ENCODE measurements at places on chromosomes 7 and 10.
A peak's percentile ranks its signal among the peaks of the same experiment; 100 is the strongest.

- DNase-seq = no peak
These were observed 27.5 kb downstream of the LRGUK start for GRCh38 chr7:134154581-134155130.

DNA sequence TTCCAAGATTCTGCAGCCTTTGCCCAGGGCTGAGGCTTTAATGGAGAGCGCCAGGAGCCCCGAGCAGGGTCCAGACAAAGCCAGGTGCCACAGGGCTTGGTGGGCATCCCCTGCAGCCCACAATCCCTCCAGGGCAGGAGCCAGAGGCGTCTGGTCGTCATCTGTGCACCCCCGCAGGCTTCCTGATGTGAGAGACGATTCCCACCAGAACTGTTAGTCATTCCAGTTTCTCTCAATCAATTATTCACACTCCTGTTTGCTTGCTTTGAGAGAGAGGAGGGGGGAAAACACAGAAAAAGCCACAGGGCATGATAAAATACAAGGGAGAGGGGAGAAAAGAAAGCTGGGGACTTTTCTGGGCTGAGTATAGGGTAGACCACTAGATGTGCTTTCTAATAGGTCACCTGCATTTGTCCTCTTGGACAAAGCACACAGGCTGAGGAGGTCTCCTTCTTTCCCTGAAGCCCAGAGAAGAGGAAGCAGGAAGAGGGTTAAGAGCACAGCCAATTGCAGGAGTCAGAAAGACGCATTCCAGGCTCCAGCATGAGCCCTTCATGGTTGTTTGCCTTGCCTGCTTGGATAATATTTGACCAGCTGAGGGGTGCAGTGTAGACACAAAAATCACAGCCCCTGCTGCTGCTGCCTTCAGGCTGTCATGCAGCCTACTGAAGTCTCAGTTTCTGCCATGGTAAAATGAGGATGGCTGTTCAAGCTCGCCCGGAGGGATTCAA is 194.4 kb downstream of the PLXNA4 start:
- no peak for DNase-seq

DNA sequence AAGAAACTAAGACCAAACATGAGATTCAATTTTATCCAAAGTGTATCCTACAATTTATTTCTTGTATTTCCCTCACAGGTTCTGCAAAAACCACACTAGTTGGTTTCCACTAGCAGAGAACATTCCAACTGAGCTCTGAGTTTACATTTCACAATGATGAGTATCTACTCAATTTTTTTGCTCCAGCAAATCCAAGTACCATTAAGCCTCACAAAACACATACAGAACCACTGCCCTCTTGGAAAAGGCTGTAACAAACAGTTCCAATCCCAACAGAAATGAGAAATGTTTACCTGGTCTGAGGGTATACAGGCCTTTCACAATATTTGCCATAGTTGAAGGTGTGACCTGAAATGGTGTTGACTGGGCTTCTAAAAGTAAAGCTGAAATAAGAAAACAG is 59.9 kb downstream of the CACUL1 start:
- no peak for DNase-seq

DNA sequence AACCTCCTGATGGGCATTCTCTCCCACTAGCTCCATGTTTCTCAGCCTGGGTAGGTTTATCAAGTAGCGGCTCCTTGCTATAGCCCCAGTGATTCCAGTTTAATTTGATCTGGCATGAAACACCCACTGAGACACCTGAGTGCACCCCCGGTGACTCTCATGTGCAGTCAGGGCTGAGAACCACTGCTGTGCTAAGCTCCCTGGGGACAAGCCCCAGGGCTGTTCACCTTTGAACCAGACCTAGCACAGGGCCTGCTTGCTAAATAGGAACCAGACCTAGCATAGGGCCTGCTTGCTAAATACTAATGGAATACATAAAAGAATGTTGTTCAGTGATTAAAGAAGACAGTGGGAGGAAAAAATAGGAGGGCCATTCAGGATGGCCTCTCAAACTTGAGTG is 167.6 kb downstream of the JAZF1 start:
- DNase-seq = no peak

DNA sequence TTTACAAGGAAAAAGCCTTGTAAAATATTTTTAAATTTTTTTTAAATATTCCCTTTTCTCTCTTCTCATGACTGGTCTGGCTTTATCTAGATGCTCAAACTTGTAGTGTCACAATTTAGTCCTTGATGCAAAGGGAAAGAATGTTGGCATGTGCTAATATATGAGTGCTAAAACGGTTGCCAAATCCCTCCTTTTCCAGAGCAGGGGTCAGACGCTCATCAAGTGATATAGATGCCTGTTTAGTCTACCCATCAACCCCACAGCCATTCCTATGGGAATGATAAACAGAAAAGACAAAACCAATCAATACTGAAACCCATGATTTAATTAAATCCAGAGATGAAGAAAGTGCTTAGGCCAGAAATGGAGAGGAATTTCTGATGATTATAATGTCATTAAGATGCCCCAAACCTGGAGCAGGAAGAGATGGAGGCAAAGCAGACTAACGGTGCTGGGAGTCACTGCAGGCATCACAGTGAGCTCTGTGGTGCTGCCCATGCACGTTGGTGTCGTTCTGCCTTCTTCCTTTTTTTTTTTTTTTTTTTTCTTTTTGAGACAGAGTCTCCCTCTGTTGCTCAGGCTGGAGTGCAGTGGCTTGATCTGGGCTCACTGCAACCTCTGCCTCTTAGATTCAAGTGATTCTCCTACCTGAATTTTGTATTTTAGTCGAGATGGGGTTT is 210.1 kb upstream of the STK17A start:
- no peak for DNase-seq

DNA sequence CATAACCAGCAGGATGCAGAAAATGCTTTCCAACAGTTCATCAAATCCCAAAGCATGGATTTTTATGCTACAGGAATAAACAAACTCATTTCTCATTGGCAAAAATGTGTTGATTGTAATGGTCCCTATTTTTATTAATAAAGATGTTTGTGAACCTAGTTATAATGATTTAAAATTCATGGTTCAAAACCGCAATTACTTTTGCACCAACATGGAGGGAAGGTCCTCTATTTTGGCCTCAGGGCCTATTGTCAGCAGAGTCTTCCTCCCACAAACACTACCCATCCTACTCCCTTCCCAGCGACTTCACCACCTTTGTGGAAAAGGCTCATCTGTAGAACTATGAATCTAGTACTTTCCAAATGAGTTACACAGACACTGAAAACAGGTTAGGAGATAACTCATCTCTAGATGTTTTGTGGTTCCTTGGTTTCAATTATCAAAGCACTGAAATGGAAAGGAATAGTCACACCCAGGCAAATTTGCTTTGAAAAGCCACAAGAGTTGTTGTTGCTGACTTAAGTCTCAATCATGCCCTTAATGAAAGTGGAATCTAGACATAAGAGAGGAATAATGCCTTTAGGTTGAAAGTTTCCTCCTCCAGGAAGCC is 59.4 kb upstream of the FRMD4A start:
- no peak for DNase-seq

GRCh38 chr10:98096316-98096715 is 38.1 kb upstream of the R3HCC1L start:
- DNase-seq = no peak

GRCh38 chr7:101867265-101867664 is 49.8 kb downstream of the CUX1 start:
- no peak for DNase-seq

GRCh38 chr7:970744-971143 is 4.6 kb downstream of the COX19 start:
- no peak for DNase-seq

- no peak for DNase-seq
These were observed 776.1 kb downstream of the MAGI2 start for GRCh38 chr7:78677391-78677790.

- DNase-seq = no peak
These were observed 149.4 kb upstream of the KCND2 start for GRCh38 chr7:120123528-120123927.

GRCh38 chr7:37201003-37201875 is 247.4 kb downstream of the ELMO1 start:
- peak; percentile 1 for DNase-seq

DNA sequence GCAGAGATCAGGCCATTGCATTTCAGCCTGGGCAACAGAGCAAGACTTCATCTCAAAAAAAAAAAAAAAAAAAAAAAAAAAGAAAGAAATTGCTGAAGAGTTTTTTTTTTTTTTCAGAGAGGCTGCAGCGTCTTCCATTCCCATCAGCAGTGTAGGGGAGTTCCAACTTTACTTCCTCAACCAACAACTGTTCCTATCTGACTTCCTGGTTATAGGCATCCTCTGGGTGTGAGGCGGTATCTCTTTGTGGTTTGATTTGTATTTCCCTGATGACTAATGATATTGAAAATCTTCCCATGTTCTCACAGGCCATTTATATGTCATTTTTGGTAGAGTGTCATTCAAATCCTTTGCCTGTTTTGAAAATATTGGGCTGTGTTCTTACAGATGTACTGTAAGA is 40.2 kb downstream of the PRTFDC1 start:
- no peak for DNase-seq

DNA sequence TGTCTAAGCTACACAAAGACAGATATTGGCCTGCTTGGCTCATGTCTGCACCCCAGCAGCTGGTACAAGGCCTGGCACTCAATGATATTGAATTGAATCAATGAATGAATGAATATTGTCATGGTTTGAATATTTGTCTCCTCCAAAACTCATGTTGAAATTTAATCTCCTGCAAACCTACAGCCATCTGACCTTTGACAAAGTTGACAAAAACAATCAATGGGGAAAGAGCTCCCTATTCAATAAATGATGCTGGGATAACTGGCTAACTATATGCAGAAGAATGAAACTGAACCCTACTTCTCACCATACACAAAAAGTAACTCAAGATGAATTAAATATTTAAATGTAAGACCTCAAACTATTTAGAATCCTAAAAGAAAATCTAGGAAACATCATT is 144.7 kb downstream of the CYP26A1 start:
- DNase-seq = no peak

DNA sequence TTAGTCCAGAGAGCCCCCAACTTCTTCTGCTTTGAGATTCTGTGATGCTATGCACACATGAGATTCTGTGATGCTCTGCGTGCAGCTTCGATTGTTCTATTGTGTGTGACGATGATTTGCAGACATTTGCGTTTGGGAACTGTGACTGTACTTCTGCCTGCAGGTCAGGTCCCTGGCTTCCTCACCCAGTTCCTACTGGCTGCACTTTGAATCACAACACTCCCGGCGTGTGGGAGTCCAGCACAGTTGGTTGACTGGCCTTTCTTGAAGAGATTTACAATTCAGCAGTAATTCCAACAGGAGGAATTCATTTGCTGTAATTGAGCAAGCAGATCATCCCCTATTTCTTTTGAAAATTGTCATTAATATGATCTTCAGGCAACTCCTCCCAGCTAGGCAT is 252.2 kb upstream of the YAE1 start:
- DNase-seq = no peak

- no peak for DNase-seq
These were observed 233.4 kb downstream of the ZMYND11 start for GRCh38 chr10:368579-369220.

GRCh38 chr10:69043931-69044531 is 43.9 kb upstream of the SRGN start:
- DNase-seq = no peak

DNA sequence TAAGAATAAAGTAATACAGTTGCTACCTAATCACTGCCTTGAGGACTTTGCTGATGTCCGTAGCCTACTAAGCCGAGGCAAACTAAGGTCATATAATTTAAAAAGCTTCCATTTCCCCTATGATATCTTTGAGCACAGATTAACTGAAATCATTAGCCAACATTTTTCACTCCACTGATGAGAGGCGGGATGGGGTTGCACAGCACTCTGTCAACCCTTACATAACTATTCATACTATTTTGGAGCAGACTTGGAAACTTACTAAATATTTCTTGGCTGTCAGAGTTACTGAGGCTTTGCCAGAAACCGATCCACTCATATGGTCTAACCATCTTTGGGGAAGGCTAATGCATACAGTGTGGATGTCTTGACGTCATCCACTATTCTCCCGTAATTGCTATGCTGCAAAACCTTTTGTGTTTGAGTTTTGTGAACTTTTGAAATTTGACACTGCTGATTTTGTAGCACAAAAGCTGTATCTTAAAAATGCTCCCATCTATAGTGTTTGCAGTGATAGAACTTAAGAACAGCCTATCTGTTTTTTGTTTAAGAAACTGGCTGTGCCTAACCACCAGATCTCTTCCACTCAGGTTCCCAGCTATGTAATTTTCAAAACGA is 248.7 kb downstream of the TSPAN12 start:
- no peak for DNase-seq

- no peak for DNase-seq
These were observed 992.2 kb downstream of the PCDH15 start for GRCh38 chr10:53808677-53809372.

DNA sequence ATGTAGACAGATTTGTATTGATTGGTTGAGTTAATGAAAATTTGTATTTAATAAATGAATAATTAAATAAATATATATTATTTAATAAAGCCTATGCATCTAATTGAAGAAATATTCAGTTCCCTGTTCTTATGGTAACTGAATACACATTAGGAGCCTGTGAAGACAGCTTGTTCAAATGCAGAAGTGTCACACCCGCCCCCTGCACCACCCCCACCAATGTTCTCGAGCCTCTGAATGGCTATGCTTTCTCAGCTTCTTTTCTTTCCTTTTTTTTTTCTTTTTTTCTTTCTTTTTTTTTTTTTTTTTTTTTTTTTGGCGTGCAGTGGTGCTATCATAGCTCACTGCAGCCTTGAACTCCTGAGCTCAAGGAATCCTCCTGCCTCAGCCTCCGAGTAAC is 38.3 kb upstream of the PARD3 start:
- DNase-seq = no peak

DNA sequence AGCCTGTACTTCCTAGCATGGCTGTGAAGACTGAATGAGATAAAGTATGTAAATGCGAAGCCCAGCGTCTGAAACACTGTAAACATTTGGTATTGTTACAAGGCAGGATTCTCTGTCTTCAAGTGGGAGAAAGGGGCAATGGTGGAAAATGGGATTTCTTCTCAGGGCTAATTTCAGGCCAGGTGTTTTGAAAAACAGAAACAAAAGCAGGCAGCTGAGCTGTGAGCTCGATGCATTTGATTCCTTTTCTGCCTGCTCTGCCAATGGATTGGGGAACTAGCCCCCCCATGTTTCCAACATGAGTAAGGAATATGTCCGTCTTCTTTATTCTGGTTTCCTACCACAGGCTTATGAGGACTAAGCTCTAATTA is 732.1 kb upstream of the AUTS2 start:
- DNase-seq = no peak

GRCh38 chr7:37342176-37342687 is 106.4 kb downstream of the ELMO1 start:
- no peak for DNase-seq

- no peak for DNase-seq
These were observed 815 bp downstream of the CCSER2 start for GRCh38 chr10:84329196-84329611.

GRCh38 chr10:19730907-19731217 is 85.4 kb upstream of the PLXDC2 start:
- DNase-seq = no peak

GRCh38 chr7:48262606-48263310 is 91.5 kb downstream of the ABCA13 start:
- no peak for DNase-seq

DNA sequence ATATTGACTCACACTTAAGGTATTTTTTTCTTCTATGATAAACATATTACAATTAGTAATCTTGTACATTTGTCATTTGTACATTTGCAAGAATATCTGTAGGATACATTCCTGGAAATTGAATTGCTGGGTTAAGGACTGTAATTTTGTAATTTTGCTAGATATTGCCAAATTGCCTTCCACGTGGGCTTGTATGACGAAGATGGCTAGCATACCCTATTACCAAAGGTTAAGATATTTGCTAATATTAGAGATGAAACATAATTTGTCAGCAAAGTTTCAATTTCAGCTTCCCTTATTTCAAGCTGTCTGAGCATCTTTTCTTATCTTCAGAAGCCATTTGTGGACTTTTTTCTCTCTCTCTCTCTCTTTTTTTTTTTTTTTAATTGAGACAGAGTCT is 1.0 kb upstream of the LYZL2 start:
- no peak for DNase-seq
